Suppressor macrophage (primary cell): ENCODE measurements at places on chromosomes 16 and 17.

GRCh38 chr17:909642-910323, 69.8 kb downstream of the NXN start:
- DNase-seq, result peak; percentile 36

- DNase-seq, result peak; percentile 71
Observed at GRCh38 chr16:10770907-10771306, 27.3 kb downstream of the NUBP1 start.

DNA sequence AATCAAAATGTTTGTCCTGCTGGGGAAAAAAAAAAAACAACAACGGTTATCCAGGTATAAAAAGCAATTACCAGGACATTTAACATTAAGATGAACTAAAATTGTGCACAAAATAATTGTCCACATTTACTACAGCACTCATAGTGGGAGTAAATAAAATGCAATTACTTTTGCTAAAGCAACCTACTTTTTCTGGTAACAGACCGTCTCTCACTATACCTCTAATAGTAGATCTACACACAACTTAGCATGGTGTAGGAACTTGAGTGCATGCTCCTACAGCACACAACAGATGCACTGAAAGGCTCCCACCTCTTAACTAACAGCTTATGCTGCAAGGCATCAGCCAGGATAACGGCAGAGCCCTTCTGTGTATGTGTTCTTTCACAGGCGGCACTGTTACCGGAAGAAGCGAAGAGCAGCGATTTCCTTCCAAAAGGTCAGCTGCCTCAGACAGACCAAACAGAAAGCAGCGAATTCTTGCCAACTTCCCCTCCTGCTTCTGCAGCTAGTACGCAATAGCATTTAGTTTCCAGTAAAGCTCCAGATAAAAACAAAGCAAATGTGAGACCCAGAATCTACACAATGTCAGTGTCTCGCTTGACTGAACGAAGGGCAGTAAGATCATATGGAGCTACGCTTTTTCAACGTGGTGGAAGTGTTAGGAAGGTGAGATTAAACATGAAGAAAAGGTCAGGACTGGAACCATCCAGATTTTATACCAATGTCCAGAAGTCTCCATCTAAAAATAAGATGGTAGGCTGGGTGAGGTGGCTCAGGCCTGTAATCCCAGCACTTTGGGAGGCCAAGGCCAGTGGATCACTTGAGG, 27.6 kb downstream of the STAT5B start:
- peak; percentile 90 for DNase-seq

DNA sequence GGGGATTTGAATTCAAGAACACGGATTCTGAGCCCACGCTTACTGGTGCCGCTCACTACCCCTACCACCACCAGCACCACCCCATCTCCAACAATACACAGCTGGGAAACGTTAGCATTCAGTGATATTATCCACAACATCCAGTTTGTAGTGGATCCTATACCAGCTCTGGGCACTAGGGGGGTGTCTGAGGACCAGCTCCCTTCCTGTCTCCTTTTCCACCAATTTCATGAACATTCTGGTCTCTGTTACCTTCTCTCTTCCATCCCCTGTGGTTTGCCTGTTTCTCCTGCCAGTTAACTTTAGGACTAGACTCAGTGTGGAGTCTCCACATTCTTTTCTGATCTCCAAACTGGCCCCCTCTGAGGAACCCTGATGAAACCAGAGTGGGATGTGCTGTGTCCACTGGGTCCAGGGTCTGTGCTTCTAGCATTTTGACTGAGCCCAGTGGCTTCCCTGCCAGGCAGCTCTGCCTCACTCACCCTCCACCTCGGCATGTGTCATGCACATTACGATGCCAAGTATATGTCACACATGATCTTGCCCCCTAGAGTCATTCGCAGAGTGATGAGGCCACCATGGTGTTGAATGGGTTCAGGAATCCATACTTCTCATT, 187.0 kb upstream of the CDH13 start:
- DNase-seq, result peak; percentile 12

DNA sequence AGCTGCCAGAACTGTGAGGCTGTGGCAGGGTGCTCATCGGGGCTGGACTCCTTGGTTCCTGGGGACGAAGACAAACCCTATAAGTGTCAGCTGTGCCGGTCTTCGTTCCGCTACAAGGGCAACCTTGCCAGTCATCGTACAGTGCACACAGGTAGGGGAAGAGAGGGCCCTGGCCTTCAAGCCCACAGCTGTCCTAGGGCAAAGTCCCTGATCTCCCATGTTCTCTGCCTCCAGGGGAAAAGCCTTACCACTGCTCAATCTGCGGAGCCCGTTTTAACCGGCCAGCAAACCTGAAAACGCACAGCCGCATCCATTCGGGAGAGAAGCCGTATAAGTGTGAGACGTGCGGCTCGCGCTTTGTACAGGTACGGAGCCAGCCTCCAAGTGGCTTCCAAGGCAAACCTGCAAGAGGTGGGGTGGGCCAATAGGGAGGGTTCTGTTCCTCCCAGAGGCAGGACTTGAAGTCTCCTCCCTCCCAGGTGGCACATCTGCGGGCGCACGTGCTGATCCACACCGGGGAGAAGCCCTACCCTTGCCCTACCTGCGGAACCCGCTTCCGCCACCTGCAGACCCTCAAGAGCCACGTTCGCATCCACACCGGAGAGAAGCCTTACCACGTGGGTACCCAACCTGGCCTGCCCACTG, 3.7 kb downstream of the BCL6B start:
- DNase-seq, result no peak
